ENCODE measurements at places on chromosomes 16 and 17. TPM values are rescaled to one million over a fixed set of nuclear protein-coding genes. Genes with fewer than 3 reads are reported as not detected.

DNA sequence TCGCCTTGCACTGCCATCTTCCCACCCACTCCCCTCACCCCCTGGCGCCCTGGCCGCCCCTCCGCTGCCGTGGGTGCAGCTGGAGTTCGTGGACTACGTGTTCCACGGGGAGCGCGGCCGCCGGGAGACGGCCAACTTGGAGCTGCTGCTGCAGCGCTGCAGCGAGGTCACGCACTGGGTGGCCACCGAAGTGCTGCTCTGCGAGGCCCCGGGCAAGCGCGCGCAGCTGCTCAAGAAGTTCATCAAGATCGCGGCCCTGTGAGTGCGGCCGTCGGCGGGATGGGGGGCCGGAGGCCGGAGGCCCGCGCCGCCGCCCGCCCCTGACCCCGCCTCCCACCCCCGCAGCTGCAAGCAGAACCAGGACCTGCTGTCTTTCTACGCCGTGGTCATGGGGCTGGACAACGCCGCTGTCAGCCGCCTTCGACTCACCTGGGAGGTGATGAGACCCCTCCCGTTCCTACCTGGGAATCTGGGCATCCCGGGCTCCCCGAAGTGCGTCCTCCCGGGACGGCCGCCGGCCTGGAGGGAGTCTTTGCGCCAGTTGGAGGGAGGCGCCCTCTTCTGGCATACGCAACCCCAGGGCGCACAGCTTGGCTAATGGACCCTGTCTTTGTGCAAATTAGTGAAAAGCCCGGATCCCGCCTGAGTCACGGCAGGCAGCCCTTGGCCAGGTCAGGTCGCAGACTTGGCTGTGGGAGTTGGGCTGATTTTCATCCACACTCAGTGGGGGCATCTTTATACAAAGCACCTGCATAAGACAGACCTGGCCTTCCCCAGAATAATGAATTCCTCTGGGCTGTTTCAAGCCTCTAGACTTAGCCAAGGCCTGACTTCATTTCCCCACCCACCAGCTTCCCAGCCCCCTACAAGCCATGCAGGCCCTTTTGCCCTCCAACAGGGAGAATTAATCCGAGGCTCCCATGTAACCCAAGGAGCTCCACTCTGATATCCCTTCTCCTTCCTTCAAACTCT lies 14.3 kb downstream of the RAPGEFL1 start:
- peaks cover 9% of the 10 kb centered on the region for H3K4me1 ChIP-seq
- peak overlapping the region; percentile 65 for H3K4me3 ChIP-seq
- peak; percentile 71 for DNase-seq
- H3K27me3 ChIP-seq = no peaks in the 10 kb centered on the region

DNA sequence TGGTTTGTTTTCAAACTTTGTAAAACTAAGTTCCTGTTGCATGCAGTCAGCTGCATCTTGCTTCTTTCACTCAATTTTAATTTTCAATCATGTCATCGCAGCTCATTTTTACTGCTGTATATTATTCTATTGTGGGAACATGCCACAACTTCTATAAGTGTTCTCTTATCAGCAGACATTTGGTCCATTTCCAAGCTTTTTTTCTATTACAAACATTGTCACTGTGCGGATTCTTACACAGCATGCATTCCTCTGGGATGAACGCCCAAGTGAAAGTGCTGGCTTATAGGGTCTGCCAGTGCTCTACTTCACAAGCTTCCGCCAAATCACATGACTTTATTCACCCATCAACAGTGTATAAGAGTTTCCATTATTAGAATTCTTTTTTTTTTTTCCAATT lies 22.7 kb downstream of the GINS3 start:
- peak overlapping the region; percentile 94 for H3K27ac ChIP-seq
- H3K4me3 ChIP-seq = no peak overlapping the region
- no peaks in the 10 kb centered on the region for H3K27me3 ChIP-seq
- peaks cover 39% of the 10 kb centered on the region for H3K4me1 ChIP-seq
- no peak for DNase-seq
- no peaks in the 10 kb centered on the region for H3K36me3 ChIP-seq

- H3K27ac ChIP-seq = peak overlapping the region; percentile 61
- H3K4me1 ChIP-seq = peaks cover 21% of the 10 kb centered on the region
- no peaks in the 10 kb centered on the region for H3K36me3 ChIP-seq
- DNase-seq = no peak
- no peaks in the 10 kb centered on the region for H3K27me3 ChIP-seq
- H3K4me3 ChIP-seq = no peak overlapping the region
These were observed 191.1 kb upstream of the TBX2 start for GRCh38 chr17:61208301-61209105.

Gene TEX19
- total RNA-seq = not detected

DNA sequence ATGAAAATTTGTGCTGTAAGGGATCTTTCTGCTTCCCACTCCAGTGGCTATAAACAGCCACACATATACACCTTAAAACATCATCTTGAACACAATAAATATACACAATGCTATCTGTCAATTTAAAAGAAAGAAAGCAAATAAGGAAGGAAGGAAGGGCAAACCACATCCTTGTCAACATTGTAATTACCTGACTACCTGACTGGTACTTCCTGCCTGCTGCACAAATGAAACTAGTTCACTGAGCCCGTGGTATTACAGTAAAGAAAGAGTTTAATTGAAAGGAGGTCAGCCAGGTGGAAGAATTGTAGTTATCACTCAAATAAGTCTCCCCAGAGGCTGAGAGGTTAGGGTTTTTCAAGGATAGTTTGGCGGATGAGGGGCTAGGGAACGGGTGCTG lies 344.4 kb upstream of the ASIC2 start:
- no peak overlapping the region for H3K27ac ChIP-seq
- H3K4me1 ChIP-seq = no peaks in the 10 kb centered on the region
- H3K4me3 ChIP-seq = no peak overlapping the region

Data from heart left ventricle (tissue), 16 donors.